Stimulated activated CD4-positive, alpha-beta T cell treated with anti-CD3 and anti-CD28 coated beads, Interleukin-12 subunit alpha, Interleukin-12 subunit beta, amount 100 ng/mL, for 24 hours (primary cell): ENCODE measurements at places on chromosomes 4 and X.

GRCh38 chr4:77852892-77853495 is 9.6 kb upstream of the MRPL1 start:
- DNase-seq: no peak

- peak; percentile 9 for DNase-seq
These were observed 18.6 kb downstream of the TRIM2 start for GRCh38 chr4:153222707-153223426.

DNA sequence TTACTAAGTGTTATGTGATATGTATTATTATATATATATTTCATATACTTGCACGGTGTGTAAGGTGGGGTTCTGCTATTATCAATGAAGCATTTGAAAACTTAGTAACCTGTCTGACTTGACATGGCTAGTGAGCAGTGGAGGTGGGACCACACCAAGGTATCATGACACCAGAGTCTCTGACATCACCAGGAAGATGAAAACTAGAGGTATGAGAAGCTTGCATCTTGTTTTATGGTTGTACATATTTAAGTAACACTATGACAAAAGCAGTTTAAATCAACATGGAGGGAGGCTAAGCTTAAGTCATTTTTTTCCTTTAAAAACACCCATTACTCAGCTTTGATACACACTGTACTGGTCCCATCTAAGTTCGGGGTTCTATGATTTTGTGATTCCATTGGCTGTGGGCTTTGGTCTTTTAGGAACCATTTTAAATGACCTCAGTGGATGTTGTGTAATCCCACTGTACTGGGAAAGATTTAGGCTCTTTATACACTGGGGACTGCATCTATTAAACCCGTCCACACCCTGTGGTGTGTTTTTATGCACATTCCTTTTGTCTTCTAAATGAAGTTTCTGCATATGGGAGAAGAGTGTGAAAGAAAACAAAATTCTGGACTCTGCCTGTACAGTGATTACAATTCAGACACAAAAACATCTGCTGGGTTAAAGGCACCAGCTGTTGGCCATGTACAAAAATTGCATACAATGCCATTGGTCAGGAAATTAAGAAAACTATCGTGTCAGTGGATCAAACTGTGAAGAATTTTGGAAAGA is 570.6 kb downstream of the SPRY1 start:
- DNase-seq: no peak

DNA sequence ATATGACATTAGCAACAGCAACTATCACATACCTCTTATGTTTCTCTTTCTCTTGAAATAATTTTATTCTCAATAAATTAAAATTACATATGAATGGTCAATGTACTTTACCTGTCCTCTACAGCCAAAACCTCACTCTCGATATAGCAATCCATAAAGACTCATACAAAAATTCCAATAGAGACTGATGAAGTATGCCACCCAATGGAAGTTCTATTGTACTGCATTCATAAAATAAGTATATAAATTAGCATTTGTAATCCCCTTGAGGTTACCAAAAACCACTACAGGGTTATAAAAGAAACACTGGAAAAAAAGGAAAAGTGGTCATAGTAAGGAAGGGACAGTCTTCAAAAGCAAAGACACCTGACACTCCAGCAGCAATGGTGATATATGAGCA is 32.8 kb downstream of the CLDN2 start:
- no peak for DNase-seq

DNA sequence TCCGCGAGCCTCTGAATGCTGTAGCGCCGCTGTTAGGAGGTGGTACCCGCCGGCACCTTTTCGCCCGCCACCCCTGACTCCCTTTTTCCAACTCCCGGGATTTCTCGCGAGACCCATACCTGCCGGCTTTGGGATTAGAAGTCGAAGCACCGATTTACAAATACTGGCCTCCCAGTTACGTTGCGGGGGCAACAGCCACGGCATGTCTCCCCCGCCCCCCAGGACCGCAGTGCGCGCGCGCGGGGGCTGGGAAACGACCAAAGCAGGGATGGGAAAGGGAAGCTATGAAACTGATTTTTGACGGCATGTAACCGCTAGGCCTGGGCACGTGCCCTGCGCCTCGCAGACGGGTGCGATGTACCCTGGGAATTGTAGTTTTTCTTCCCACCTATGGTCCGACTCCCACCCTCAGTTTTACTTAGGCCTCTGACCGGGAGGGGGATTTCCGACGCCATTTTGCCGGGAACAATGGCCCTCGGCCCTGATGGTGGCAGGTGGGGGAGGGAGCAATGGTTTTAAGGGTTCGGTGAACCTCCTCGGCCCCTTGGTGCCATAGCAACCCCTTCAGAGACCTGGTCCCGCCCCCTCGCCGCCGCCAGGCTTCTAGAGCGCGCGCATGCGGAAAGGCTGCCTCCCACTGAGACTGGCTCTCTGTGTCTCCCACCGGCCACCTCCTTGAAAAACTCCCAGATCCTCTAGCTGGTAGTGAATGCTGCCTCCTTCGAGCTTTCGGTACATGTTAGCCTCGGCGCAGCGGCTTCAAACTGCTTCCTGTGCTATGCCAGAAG is 772 bp upstream of the WNK3 start:
- DNase-seq: peak; percentile 2

DNA sequence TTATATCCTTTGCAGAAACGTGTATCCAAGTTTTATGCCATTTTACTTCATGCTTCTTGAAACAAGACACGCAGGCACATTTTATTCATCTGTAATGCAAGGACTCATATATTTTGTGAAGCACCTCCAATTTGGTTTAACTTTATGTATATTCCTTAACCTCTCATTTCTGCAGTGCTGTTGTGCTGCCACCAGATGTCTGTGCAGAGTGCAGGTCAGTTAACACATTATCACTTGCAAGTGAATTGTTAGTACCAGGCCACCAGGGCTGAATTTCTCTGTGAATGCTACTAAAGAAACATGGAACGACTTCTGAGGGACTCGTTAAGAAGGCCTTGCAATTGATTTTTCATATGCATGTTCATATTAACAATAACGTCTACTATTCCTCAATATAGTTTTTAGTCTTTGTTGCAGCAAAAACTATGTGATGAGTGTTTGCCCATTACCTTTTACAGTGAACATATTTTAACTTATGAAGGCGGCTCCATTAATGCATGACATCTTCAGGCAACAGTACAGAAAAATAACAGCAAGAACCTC is 770.3 kb downstream of the NLGN4X start:
- no peak for DNase-seq

DNA sequence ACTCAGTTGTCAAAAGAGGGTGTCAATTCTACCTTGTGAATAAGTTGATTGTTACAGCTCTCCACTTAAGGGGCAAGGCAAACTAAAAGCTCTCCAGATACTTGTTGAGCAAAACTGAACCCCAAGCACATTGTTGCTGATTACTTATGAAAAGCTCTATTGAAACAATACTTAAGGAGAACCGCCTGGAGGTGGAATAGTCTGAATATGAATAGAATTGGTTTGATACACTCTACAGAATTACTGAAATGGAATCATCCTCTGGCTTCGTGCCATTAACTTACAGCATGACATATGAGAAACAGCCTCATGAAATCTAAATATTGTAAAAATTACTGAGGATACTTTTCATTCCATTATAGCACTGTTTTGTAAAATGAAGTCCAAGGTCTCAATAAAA is 127.0 kb upstream of the SH3RF1 start:
- DNase-seq: no peak

GRCh38 chr4:84499624-84499982 is 511 bp upstream of the NKX6-1 start:
- no peak for DNase-seq

DNA sequence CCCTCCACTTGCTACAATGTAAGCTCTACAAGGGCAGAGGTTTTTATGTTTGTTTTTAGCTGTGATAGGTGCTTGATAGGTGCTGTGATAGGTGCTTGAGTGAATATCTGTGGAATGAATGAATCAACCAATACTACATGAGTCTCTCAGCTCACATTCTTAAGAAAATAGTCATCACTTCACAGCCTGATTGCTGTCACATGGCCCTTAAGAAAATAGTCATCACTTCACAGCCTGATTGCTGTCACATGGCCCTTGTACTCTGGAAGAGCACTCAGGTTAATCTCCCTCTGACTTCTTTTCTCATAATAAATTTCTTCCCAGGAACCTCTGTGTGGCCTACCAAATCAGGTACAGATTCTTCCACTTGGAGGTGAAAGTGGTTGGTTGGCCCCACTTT is 335.2 kb downstream of the TENM3 start:
- DNase-seq: no peak

- no peak for DNase-seq
These were observed 92.1 kb downstream of the AFF1 start for GRCh38 chr4:87026800-87027495.

DNA sequence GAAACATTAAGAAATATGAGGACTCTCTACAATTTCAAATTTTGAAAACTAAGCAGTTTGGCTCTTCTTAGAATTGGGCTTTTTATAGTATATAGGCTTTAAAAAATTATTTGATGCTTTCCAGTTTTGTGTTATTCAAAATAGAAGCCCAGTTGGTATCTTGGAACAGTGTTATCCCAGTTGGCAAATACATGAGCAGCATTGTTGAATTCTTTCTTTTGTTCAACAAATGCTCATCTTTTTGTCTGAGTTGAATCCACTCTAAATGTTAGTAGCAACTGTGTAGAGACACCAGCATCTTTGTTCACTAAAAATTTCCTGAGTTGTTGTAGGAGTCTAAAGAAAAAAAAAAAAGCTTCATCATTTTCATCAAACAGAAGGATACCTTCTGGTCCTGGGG is 41.0 kb upstream of the LIMCH1 start:
- no peak for DNase-seq

DNA sequence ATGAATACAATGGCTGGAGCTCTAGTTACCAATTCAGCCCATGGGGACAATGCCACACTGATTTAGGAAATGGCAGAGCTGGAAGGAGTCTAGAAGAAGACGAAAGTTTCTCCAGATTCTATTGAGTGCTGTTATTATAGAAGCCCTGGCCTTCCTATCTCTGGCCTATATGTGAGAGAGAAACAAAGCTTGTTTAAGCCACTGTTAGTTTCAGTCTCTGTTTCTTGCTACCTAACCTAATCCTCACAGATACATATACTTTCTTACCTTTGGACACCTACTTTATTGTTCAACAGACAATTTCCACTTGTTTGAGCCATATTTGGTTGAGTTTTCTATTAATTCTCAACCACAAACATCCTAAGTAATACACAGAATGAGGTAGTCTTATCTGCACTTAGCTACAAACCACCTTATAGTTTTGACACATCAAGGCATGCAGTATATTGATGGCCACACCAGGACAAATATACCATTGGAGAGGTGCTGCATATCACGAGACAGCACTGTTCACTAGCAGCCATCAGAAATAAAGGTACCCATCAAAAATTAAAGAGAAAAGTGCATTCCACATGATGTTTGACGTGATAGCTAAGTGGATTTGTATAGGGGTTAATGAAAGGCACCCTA is 190.2 kb downstream of the SMIM20 start:
- no peak for DNase-seq

- no peak for DNase-seq
These were observed 888.7 kb downstream of the CCSER1 start for GRCh38 chr4:91015861-91016260.

DNA sequence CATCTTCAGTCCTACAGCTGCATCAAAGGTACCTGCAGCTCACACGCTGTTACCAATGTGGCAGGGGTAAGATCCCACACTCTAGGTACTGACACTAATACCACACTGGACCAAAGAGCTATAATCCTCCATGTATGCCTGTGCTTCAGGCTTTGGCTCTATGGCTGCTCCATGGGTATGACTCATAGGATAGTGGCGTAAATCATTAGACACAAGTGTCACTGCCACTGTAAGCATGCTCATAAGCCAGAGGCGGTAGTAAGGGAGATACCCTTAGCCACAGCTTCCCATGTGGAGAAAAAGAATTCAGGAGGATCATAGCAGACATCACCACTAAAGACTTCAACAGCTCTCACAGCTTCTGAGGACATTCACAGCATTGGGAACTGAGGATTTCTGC is 287.5 kb downstream of the ACTRT1 start:
- no peak for DNase-seq

DNA sequence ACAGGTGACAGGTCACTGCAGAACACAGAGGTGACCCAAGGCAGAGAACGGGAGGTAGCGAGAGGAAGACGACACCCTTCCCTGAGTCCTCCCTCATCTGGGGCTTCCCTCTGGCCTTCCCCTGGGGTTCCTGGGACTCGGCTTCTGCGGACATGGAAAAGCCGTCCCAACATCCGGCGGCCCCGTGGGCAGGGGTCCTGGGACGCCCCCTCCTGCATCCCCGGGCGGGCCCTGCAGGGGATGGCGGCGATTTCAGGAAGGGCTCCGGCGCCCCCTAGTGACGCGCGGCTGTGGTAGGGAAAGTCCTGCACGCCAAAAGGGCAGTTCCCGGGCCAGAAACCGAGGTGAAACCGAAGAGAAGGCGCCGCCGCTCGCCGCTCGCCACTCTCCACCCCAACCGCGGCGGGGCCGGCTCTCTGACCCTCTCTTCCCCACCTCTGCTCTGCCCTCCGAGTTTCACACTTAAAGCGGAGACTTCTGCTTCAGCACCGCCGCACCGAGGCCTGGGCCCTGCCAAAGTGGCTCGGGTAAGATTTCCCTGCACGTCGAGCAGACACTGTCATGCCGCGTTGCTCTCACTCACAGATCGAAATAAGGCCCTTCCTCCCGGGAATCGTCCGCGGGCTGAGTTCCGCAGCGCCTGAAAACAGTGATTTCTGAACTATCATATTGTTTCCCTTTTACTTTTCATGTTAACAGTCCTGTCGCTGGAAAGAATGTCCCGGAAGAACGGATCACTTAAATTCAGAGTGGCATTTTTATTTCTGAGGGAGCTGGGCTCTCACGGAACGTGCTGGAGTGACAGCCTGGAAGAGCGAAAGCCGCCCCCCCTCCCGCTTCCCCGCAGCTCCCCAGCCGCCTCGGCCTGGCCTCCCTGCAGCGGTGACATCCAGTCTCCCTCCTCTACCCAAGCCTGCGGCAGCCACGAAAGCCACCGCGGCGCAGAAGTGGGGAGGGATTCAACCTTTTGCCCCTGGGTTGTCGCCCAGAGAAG is 110.6 kb downstream of the DCTD start:
- peak; percentile 65 for DNase-seq

DNA sequence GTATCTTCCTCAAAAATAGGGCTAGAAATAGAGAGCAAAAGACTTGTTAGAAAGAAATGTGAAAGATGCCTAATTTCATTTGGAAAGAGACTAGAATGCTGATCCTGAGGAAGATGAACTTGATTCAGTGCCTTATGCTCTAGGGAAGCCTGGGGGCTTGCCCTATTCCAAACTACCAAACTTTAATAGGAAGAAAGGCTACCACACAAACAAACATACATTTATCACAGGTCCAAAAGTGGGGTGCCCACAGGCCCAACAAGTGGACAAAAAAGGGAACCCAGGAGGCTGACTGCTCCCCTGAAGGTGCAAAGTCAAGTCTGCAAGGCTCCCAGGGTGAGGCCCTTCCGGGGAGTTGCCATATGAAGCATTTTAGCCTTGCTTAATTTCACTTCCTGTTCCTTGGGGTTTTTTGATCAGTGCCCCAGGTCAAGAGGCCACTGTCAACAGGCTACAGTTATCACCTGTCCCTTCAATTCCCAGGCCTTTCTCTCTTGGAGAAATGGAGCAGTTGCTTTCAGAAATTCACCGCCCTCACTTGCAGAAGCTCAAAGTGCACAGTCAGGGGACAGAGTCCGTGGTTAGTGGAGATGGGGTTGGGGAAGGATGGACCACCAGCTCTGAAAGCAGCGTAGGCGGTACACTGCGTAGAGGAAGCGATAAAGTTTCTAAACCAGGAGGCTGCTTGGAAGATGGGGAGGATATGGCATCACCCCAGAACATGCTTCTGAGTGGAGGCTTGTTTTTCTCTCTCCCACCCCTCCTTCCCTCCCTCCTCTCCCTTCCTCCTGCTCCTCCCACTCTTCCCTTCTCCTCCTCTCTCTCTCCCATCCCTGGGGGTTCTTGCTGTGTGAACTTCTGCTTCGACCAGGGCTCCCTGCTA is 36.4 kb downstream of the TMEM154 start:
- DNase-seq: no peak

GRCh38 chr4:12421364-12421763 is 992.7 kb upstream of the HS3ST1 start:
- no peak for DNase-seq
